ENCODE measurements at places on chromosomes 2 and 18.

DNA sequence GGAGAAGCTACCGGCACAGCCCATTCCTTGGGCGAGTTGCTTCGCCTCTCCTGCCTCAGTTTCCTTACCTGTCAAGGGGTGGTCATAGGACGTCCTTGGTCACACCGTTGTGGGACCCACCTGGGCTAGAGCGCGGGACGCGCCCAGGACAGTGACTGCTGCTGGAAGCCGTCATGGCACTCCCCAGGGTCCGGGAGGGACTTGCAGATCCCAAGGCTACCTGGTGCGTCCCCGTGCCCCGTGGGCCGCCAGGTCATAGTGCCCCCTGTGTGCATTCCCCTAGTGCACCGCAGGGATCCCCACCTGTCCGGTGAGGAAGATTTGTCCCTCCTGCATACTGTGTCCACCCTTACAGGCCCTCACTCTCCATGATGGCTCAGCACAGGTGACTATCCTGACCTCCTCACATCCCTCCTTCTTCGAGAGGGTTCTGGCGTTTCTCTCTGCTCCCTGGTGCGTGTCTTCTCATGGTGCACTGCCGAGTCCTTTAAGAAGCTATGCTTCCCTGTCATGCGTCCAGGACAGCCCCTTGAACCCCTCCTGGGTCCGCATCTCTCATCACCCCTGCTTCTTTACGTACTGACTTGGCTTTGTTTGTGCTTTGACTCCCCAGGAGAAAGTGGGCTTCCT lies 886 bp upstream of the STK25 start:
- no peak for DNase-seq

- DNase-seq: no peak
Observed at GRCh38 chr2:1632510-1632909, 111.8 kb downstream of the PXDN start.

DNA sequence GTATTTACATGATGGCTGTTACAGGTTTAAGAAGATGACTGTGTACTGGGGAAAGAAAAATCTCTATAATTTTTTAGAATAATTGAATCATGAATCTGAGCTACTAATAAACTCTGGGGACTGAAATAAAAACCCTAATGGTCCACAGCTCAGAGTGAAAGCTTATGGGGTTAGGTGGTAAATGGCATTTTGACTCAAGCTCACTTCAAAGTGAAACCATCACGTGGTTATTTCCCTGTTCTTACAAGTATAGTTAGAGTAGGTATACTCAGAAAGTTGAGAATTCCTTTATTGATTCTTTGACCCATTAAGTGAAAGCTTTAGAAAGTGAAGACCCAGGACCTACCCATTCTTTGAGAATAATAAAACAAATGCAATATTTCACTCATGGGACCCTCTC lies 626.2 kb upstream of the SETBP1 start:
- no peak for DNase-seq

DNA sequence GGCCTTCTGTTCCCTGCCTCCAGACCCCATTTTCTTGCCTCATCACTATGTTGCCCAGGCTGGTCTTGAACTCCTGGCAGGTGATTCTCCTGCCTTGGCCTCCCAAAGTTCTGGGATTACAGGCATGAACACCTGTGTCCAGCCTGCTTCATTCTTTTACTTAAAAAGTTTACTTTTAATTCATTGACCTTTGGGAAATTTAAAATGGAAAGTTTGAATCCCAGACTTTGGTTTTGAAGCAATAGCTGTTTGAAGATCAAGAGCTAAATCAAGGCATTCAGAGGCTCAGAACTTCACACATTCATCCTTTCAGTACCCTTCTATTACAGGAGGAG lies 79.3 kb upstream of the SESTD1 start:
- DNase-seq: no peak

DNA sequence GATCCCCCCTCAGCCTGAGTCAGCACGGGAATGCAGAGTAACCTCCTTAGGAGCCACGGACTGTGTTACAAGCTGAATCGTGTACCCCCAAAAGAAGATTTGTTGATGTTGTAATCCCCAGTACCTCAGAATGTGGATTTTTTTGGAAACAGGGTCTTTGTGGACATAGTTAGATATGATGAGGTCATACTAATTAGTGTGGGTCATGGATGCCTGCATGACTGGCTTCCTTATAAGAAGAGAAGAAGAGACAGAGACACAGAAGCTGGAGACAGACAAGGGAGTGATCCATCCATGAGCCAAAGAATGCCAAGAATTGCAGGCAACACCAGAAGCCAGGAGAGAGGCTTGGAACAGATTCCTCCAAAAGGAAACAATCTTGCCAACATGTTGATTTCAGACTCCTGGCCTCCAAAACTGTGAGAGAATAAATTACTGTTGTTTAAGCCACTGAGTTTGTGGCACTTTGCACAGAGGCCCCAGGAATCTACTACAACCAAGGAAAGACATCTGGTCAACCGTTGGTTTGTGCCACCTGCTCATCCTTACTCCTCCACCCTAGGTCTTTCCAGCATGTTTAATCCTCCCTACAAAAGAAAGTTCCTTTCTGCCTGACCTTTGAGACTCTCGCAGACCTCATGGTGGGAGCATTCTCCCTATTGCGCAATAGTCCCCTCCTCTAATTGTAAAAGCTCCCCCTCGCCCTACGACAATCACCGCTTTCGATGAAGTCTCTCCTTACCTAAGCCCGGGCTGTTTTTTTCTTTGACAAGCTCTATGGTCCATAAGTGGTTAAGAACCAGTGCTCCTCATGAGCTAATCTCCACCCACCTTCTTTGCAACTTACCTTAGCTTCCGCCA lies 91.6 kb downstream of the DNER start:
- DNase-seq: no peak

GRCh38 chr2:73292906-73293533 lies 328 bp downstream of the EGR4 start:
- DNase-seq: no peak

DNA sequence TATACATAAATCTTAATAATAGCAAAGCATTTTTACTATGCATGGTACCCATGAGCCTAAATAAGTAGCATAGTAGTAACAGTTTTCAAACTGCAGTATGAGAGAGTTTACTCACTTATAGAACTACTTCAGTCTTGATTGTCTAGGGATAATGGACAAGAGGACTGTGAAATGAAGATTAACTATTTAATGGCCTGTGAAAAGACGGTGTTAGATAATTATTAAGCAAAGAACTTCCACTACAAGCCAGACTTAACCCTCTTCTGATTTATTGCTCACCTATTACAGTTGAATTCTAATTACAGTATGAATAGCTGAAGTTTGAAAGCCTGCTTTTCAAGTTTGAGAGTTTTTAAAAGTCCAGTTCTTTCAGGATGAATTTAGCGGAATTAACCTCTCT lies 18.9 kb downstream of the PIK3C3 start:
- no peak for DNase-seq

- DNase-seq: no peak
Observed at GRCh38 chr2:38709567-38710194, 41.5 kb downstream of the SRSF7 start.

DNA sequence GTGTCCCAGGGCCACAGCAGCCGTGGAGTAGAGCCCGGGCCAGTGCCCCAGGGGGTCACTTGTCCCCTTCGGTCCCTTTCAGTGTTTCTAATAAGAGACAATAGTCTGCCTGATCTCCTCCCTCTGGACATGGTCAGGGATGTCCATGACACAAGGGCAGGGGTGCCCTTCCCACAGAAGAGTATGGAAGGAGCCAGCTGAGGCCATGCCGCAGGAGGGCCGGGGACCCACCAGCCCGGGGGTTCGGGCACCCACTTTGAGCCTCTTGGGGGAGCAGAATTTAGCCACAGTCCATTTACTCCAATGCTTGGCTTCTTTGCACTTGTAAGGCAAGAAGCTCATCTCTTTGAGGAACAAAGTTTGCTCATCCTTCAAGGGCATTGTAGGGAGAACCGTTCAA lies 88.7 kb upstream of the ATG16L1 start:
- DNase-seq: no peak

DNA sequence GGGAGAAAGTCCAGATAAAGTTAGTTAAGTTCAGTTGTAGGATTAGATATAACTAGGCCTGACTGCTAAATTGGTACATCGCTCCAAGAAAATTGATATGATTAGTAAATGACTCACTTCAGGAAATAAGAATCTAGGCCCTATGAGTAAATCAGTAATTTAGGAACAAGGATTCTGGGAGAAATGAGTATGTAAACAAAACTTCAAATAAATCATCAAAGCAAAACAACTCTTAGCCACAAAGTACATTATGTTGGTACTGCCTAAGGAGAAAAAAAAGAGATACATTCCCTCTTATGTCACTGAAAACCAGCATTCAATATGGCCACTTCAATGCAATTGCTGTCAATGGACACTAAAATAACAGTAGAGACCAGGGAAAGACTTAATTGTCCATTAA lies 529.1 kb downstream of the ZNF804A start:
- DNase-seq: no peak

DNA sequence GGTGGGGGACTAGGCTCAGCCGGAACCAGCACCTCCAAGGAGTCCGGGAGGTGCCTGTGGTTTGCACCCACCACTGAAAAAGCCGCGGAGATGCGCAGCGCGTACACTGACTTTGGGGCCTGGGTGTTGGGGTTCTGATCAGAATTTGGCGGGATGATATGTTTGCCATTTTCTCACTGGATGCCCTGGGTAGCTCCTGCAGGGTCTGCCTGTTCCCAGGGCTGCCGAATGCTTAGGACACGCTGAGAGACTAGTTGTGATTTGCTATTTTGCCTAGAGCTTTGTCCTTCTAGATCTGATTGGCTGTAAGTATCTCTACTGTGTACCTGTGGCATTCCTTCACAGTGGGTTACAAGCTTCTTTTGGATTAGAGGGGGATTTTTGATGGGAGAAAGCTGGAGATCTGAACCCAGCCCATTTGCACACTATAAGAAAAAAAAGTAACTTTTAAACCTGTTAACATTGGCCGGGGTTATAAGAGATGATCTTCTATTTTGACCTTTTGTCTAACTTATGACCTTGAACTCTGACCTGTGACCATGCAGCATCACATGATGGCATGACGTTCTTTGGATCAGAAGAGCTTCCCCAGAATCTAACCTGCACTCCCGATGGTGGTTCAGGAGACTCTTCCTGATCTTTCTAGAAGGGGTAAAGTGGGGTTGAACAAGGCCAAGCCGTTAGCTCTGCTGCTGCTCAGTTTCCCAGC lies 1.6 kb downstream of the KCNE4 start:
- DNase-seq: no peak

- DNase-seq: no peak
Observed at GRCh38 chr18:39178166-39178565, 1612.6 kb upstream of the CELF4 start.

DNA sequence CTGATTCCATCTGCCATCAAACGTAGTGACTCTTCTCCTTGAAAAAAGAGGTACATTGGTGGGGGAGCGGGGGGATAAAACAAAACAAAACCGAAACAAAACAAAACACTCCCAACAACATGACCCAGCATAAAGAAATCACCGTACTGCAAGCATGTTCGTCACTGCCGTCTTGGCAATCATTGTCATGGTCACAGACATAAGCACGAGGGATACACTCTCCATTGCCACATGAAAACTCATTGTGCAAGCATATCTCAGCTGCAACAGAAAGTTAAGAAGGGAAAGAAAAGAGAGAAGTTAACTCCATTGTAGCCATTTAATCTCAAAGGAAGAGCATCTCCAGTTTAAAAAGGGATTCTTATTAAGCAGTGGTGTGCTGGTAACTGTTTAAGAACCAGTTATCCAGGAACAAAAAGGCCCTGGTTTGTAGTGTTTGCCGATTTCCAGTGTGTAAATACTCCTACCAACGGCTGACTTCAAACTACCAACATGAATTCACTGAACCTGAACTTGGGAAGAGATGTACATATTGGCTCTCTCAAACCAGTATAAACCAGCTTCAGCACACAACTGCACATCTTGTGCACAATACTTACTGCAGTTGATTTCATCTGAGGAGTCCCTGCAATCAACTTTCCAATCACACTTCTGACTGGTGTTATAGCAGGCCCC lies 68.2 kb downstream of the LRP2 start:
- no peak for DNase-seq

- no peak for DNase-seq
Observed at GRCh38 chr2:178718283-178718682, 88.9 kb downstream of the TTN start.

- DNase-seq: no peak
Observed at GRCh38 chr2:198916548-198917080, 541.1 kb downstream of the SATB2 start.

GRCh38 chr18:13454363-13455150 lies 236.0 kb downstream of the LDLRAD4 start:
- no peak for DNase-seq

- DNase-seq: no peak
Observed at GRCh38 chr2:104539649-104540048, 314.3 kb upstream of the POU3F3 start.

DNA sequence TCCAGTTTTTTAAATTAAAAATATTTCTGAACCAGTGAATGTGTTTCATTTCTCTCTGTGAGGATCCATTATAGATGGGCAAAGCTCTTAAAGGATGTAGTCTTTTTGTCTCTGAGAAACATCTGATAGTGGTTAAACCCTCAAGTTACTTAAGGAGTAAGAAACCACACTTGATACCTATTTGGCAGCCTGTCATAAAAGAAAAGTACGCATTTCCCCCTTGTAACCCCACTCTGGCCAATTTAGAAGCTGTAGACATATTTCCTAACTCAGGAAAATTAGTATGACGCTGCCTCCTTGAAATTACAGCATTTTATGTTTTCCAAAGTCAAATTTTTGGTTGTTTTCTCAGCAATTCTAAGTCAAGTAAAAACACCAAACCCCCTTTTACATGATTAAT lies 2.0 kb downstream of the STAT4 start:
- no peak for DNase-seq

GRCh38 chr18:11991021-11991795 lies 9.9 kb downstream of the IMPA2 start:
- DNase-seq: no peak

Data from GM10248 (cell line).